ENCODE measurements at places on chromosomes 11 and 22.
A peak's percentile ranks its signal among the peaks of the same experiment; 100 is the strongest.

GRCh38 chr11:44960200-44960845 is 9.6 kb upstream of the TP53I11 start:
- DNase-seq: no peak

- no peak for DNase-seq
These were observed 115.9 kb upstream of the CCDC179 start for GRCh38 chr11:22976146-22976545.

GRCh38 chr11:19243613-19244012 is 2.9 kb upstream of the E2F8 start:
- DNase-seq: no peak

DNA sequence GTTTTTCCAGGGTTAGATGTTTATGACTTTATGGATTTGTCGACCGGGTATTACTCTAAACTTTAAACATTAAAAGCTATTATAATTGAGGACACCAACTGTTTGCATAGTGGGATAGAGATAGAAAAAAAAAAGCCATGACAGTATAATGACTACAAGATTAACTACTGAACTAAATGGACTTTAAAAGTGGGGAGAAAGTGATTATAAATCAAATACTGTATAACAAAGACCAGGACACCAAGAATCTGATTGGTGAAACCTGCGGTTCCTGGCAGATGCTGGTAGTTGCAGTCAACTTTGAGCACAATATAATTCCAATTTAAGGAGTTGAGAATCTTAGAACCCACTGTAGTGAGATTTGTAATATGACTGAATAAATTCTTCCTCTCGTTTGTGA is 2.5 kb downstream of the CRKL start:
- DNase-seq: no peak

- DNase-seq: no peak
These were observed 57.6 kb downstream of the NRXN2 start for GRCh38 chr11:64665411-64665821.

DNA sequence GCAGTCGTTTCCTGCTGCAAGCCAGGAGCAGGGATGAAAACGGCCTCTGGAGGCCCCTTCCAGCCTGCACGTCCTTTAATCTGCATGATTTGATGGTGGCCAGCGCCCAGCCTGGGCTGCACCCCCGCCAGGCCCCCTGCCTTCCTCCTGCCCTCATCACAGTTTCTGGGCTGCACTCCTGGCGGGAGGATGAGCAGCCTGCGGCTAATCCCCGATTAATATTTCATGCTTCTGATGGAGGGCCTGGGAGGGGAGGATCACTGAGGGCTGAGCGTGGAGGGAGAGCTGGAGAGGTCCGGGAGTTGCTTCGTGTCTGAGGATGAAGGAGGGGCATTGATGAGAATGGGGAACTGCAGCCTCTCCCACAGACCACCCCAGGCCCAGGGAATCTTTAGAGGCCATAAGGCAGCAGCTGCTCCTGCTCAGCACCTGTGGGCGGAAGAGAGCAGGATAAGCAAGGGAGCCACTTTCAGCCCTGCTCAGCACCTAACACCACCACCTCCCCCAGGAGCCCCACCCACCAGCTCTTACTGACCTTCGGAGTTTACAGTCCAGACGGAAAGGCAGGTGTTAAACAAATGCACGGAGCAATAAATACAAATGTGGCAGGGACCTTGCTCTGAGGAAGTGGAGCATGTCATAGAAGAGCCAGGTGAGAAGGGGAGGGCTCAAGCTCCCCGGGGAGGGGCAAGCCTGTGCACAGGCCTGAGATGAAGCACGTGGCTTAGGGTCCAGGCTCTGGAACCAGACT is 135.0 kb upstream of the NECTIN1 start:
- no peak for DNase-seq

GRCh38 chr11:102384419-102385079 is 37.5 kb downstream of the BIRC2 start:
- no peak for DNase-seq

- DNase-seq: no peak
These were observed 17.5 kb upstream of the CABP7 start for GRCh38 chr22:29702000-29702930.

DNA sequence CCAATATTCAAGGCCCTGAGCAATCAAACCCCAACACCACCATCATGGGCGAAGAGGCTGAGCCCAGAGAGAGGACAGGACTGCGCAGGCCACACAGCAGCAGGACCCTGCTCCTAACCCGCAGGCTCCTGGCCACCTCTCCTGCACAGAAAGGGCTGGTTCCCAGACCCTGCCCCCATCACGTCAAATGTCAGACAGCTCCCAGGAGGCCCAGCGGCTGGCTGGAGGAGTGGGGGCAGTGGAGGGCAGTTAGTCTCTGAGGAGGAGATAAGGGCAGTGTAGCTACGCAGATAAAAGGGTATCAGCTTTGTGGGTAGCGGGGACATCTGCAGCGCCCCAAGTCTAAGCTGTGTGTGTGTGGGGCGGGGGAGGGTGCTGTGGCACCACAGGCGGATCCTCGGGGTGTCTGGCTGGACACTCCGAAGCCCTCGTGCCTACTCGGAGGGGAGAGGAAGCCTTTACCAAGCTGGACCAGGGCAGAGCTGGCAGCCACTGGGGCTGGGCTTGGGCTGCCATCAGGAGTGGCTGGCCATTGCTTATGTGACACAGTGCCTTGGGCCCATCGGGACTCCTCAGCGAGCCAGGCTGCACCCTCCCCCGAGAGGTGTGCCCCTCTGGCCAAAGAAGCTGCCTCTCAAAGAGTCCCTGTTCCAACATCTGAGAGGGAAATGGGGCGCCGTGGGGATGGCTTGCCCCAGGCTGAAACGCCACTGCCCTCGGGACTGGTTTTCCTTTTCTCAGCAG is 21.5 kb downstream of the FADS3 start:
- DNase-seq: no peak

DNA sequence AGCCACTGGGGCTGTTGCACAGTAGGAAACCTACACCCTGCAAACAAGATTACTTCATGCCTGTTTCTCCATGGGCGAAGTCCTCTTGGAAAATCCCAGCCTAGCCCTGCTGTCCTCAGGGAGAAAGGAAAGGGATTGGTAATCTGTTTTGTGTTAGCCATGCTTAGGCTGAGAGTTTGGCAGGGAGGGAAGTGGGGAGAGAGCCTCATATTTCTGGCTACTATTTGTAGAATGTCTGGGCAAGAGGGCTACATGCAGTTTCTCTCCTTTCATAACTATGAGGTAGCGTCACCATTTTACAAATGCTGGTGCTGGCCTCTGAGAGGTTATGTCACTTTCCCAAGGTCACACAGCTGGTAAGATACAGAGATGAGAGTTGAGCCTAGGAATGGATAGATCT is 737 bp upstream of the MFRP start:
- DNase-seq: no peak

DNA sequence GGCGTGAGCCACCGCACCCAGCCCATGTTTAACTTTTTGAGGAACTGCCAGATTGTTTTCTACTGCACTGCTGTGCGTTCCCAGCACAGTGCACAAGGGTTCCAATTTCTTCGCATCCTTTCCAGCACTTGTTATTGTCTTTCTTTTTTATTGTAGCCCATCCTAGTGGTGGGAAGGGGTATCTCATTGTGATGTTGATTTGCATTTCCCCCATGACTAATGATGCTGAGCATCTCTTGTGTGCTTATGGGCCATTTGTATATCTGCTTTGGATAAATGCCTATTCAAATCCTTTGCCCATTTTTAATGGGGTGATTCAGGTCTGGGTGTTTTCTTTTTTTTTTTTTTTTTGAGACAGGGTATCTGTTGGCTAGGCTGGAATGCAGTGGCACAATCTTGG is 36.6 kb upstream of the SYT7 start:
- no peak for DNase-seq

- no peak for DNase-seq
These were observed 171.9 kb downstream of the GRIA4 start for GRCh38 chr11:105781807-105782206.

GRCh38 chr11:72075756-72076155 is 4.6 kb downstream of the NUMA1 start:
- DNase-seq: no peak

DNA sequence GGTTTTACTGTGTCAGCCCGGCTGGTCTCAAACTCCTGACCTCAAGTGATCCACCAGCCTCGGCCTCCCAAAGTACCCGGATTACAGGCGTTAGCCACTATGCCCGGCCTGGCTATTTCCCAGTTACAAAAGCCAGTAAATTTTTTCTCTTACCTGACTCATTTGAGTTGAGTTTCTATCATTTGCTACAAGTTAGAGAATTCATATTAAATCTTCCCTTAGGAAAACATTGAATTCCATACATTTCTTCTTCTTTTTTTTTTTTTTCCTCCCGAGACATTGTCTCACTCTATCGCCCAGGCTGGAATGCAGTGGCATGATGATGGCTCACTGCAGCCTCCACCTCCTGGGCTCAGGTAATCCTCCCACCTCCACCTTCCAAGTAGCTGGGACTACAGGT is 26.0 kb downstream of the CHEK2 start:
- DNase-seq: no peak

GRCh38 chr11:10655943-10656576 is 37.5 kb downstream of the IRAG1 start:
- DNase-seq: no peak

DNA sequence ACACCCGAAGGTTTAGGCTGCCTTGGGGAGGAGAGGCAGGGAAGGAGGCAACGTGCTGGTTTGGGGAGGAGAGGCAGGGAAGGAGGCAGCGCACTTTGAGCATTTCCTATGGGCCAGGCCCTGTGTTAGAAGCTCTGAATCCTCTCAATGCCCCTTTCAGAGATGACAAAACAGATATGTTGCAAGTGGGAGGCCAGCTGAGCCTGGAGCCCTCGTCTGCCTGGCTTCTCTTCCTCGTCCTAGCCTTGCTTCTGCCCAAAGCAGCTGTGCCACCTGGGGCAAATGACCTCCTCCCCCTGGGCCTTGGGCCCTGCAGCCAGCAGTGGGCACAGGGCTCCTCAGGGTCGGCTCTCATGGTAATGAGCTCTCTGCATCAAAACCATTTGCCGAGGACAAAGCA is 15.3 kb upstream of the LRRC32 start:
- DNase-seq: no peak

GRCh38 chr11:116336540-116336939 is 436.2 kb downstream of the BUD13 start:
- no peak for DNase-seq

DNA sequence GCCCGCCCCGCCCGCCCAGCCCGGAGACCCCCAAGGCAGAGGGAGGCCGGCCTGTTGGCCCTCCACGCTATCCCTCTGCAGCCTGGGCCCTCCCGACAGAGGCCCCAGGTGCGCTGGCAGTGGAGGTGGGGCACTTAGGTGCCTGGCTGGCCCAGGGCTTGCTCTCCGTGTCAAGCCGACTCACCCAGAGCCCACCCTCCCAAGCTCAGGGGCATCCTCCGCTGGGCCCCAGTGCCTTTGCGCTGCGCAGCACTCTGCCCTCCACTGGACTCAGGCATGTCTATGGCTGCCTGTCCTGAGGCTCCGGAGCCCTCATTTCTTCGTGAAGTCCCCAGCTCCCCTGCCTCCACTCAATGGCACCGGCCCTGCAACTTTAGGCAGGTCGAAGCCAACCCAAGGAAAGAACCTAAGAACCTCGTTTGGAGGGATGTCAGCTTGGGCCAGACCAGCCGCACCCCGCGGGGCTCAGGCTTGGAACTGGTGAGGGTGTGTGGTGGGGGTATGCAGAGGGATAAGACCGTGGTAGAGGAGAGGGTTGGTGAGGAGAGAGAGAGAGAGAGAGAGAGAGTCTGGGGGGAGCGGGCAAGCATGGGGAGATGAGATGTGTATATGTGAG is 6.1 kb downstream of the SMIM45 start:
- DNase-seq: no peak

- DNase-seq: peak; percentile 39
These were observed 127.7 kb downstream of the MAML2 start for GRCh38 chr11:96215110-96215782.

- peak; percentile 27 for DNase-seq
These were observed 56.0 kb downstream of the DCUN1D5 start for GRCh38 chr11:103035791-103036434.

DNA sequence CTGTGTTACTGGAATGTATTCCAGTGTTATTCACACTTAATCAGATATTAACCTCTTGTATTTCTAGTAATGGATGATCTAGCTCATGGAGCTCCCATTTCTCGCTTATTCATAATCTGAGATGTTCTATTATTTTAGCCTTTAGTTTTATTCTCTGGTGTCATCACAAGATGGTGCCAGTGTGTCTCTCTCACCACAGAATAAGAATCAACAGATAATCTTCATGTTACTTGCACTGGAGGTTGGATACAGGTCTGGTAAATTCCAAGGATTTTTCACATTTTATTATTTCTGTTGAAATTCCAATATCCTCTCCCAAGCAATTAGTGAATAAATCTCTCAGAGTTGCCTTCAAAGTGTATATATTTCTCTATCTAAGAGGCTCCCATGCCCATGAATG is 74.6 kb downstream of the CASP12 start:
- DNase-seq: no peak

GRCh38 chr11:37612146-37612545 is 1014.1 kb upstream of the RAG2 start:
- no peak for DNase-seq

GRCh38 chr22:47012589-47013370 is 250.3 kb downstream of the TBC1D22A start:
- no peak for DNase-seq

- no peak for DNase-seq
These were observed 113.6 kb downstream of the KCNQ1OT1 start for GRCh38 chr11:2586087-2586792.

DNA sequence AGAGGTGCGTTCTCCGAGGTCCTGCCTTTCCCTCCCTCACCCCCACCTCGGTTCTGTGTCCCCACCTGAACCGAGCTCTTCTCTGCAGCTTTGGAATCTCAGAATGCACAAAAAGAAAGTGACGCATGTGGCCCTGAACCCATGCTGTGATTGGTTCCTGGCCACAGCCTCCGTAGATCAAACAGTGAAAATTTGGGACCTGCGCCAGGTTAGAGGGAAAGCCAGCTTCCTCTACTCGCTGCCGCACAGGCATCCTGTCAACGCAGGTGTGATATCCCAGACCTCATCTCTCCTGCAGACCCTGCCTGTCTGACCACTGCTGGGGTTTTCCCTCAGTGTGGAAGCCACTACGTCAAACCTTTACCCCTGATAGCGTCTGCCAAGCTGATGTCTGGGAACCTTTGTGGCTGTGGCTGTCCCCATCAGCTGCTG is 13.9 kb downstream of the ACP2 start:
- DNase-seq: no peak

Data from stimulated activated naive B cell treated with anti-CD40 and anti-IgM and Interleukin-4, amounts not matched to agents 10 μg/mL and 1 μg/mL and 100 μg/mL, for 72 hours (primary cell).